ENCODE measurements at places on chromosomes 1 and 21.
A peak's percentile ranks its signal among the peaks of the same experiment; 100 is the strongest.

DNA sequence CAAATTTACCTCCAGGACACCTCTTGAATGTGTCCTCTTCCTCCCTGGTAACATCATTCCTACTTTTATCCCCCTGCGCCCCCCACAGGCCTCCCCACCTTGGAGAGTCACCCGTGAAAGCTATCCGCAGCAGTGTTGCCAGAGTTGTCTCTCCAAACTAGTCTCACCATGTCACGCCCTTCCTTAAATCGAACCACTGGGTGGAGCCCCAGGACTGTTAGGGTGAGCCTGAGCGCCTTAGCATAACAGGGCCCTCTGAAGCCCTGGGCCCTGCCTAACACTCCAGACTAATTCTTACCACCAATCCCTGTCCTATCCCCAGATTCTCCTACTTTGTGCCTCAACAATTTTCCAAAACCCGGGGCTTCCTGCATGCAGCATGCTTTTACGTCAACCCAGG, 35.0 kb downstream of the HSD3B2 start:
- DNase-seq = no peak

DNA sequence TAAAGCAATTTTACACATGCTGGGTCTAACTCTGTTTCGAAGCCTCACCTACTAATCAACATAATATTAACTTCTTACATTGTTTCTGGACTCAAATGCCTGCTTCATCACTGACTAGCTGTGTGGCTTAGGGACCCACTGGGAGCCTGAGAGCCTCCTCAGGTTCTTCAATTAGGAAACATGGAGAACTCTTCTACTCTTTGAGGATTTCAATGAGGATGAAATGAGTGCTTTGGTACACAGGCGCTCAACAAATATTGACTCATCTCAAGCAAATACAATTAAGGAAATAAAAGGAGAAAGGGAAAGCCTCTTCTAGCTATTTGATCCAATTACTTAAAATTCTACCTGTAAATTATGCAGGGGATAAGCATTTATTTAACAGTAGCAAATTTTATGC, 84.4 kb upstream of the JAK1 start:
- no peak for DNase-seq

DNA sequence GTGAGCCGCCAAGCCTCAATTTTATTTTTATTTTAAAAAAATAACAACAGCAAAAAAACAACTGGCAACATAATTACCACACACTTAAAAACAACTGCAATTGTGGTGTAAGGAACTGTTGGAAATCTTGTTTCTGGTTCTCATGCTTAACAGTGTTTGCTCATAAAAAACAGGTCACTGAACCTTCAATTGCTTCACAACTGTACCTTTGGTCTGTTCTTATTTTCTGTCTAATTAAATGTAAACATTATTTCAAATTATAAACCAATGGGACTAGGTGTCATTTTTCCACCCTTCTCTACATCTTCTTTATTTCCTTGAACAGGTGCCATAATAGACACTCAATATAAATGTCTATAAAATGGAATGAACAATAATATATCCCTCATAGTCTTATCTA, 68.4 kb upstream of the CHRM3 start:
- no peak for DNase-seq

GRCh38 chr1:31529999-31530684, 46.2 kb upstream of the TINAGL1 start:
- DNase-seq = no peak

- DNase-seq = no peak
These were observed 20.9 kb downstream of the PSEN2 start for GRCh38 chr1:226891346-226891745.

DNA sequence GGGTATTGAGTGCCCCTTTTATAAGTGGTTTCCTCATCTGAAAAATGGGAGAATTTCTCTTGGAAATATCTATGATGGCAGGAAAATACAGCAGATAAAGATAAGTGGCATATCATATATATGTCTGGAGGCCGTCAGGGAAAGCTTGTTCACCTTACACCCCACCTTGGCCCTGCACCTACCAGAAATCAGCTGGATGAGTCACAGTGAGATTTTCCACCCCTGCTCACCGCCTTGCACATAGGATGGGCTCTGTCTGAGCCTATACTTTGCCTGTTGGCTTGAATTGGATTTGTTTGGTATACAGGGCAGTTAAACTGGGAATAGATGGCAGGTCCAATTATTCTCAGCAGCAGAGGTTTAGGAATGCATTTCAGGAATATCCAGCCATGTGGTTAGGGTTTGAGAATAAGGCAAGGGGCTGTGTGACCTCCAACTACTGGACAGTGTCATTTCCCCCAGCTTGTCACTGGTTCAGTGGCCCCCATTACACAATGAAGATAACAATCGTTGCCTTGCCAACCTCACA, at the start of gene SPATA21:
TSS of gene SPATA21 (minus strand) at position 479 of the 529 bp plus-strand sequence. CDS start 6,053 bp downstream, outside the sequence.
- no peak for DNase-seq

GRCh38 chr1:171909711-171910110, 68.4 kb downstream of the DNM3 start:
- no peak for DNase-seq

GRCh38 chr1:231885209-231885854, 258.7 kb downstream of the DISC1 start:
- DNase-seq = no peak

DNA sequence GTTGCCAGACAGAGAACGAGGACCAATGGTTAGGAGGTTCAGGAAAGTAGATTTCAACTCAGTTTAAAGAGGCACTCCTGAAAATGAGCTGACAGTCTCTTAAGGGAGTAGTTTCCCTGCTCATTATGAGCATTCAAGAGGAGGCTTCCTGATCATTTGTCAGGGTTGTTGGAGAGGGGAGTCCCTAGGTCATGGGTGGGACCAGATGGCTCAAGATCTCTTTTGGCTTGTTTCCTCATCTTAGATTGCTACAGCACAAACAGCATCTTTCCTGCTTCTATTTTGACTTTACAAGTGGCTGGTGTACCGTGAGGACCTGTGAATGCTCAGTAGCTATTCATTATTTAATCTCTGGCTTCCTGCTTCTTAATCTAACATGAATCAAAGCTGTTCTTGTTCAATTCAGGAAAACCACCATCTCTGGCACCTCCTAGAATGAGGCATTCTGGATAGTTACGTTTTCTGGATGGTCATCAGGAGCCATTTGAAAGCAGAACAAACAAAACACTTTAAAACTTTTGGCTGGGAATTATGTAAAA, 47.6 kb downstream of the PEX14 start:
- no peak for DNase-seq

DNA sequence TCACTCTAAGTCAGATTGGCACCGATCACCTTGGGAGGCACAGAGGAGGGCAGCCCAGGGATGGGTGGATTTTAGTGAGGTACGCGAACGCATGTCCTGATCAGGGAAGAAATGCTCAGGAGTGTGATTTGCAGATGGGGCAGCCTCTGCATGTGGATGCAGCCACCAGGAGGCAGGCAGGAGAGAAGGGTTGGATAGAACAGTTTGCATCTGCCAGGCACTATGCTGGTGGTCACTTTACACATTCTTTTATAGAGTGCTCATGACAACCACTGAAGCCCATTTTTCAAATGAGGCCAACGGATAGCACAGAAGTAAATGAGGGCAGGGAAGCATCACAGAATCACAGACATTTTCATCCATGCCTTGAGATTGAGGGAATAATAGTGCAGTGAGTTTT, 5.7 kb downstream of the LAMB3 start:
- no peak for DNase-seq

DNA sequence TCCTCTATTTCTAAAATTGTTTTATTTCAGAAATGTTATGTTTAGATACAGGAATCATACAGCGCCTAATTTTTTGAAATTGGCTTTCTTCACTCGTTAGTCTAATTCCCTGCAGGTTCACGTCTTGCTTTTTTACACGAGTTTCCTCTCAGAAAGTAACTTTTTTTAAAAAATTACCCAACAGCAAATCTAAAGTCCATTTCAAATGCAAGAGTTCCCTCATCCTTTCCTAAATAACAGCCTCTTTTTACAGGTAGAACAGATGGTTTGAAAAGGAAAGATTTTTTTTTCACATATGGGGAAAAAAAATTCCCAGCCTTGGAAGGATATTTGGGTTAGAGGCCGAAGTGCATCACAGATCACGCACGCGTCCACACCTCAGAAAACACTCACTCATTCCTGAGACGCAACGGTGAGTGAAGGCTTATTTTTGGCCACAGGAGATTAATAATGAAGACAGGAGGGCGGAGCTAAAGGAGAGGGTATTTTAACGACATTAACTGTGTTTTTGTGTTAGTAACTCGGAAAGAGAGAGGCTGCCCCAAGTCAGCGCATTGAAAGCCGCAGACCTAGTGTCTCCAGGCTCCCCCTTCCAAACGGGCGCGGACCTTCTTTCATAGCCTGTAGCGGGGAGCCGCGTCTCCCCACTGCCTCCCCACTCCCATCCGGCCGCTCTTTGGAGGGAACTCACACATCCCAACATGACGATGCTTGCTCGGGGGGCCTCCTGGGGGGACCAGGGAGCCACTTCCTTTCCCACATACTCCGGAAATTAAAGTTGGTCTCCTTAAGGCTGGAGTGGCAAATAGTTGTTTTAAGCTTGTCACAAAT, 969 bp upstream of the RIPK4 start:
- peak; percentile 7 for DNase-seq

DNA sequence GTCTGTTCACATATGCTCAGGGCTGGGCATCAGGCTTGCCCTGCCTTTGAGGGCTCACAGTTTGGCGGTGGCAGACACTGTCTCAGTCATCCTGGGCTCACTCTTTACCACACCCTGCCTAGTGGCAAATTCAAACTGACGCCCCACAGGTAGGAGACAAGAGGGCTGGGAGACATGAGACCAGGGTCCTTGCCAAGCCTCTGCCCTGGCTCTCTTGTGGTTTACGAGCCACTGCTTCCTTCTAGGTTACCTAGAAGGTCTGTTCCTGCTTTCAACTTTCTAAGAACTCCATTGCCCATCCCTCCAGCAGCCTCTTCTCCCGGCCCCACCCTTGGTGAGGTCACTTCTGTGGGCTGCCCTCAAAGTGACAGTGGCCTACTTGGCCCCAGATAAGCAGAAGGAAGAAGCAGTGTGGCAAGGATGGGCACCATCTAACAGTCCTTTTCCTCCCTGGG, 10.5 kb downstream of the KIF21B start:
- no peak for DNase-seq

- DNase-seq = no peak
These were observed 71.0 kb downstream of the FOXD2 start for GRCh38 chr1:47508702-47509431.

- DNase-seq = no peak
These were observed 310.2 kb downstream of the NTNG1 start for GRCh38 chr1:107450899-107451664.

All from activated CD4-positive, alpha-beta T cell treated with anti-CD3 and anti-CD28 coated beads, Interleukin-2, amount 50 U/mL, for 4 hours (primary cell).